Thyroid gland (tissue), 4 donors: ENCODE measurements at places on chromosomes 2 and 18. TPM values are rescaled to one million over a fixed set of nuclear protein-coding genes. Genes with fewer than 3 reads are reported as not detected.

DNA sequence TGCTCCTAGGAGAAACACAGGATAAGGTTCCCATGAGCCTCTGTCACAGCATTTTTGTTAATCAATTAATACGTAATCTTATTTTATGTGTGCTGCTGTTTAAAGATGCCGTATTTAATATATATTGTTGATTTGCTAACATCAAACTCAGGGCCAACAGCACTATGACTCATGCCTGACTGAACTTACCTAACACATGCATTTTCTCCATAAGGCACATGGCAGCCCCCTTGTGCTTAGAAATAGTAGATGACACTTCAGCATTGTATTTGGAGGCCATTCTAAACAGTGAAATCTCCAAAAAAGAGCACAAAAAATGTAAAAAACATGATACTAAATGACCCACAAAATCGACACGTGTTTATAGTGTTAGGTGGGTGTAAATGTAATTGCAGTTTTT lies 314.8 kb downstream of the MYCN start:
- DNase-seq = no peak

C1GALT1C1L gene
- total RNA-seq = 1.8 TPM

ZNF385B gene
- 2.3 TPM for total RNA-seq

GRCh38 chr2:184780944-184781343 lies 182.6 kb downstream of the ZNF804A start:
- DNase-seq = no peak

DNA sequence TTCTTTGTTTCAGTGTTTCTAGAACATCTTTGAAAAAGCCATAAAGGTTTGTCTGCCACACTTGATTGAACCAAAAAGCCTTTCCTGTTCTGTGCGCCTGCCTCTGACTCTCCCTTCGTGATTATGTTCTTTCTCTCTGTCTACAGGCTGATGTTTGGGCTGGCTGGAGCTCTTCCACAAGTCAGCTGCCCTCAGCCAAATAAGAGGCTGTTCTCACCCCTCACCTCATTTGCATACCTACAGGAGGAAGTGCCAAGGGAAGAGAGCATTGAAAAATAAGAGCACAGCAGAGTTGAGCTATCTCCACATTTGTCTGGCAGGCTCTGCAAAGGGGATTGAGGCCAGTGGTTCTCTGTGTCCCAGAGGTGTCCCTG lies 15.8 kb downstream of the INPP5D start:
- DNase-seq = no peak

- no peak for DNase-seq
Measured at GRCh38 chr2:15979759-15980604, 39.6 kb downstream of the MYCN start.

KLHL29 gene
- 3.3 TPM for total RNA-seq

GRCh38 chr2:112829961-112830681 lies 6.5 kb downstream of the IL1B start:
- DNase-seq = no peak

DNA sequence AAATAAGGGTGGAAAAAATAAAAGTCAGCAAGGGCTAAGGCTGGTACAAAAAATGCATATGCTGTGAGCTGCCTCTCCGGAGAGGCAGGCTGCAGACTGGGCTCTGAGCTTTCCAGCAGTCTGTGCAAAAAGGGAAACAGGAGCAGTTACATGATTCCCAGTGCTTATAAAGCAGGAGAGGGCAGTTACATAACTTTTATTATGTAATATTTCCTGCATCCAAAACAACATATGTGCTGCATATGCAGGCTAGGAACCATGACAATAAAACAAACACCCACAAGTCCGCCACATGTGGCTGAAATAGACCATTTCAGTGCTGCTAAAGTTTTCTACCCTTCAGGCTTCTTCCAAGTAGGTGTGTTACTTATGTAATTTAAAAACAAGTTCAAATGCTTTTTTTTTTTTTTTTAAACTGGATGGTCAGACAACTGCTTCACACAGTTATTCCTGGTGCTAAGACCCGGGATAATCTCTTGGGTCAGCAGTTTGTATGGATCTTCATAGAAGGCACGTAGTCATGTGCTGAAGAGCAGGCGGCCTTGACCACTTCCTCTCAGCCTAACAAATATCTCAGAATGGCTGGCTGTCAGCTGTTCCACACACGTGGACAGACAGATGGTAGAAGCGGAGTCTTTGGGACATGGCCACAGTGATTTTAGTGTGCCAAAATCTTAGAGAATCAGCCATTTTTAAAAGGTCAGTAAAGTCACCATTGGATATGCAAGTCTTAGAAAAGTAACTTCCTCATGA lies 43.5 kb downstream of the ARMC9 start:
- DNase-seq = no peak

CXCR4 gene
- total RNA-seq = 16.1 TPM

DNA sequence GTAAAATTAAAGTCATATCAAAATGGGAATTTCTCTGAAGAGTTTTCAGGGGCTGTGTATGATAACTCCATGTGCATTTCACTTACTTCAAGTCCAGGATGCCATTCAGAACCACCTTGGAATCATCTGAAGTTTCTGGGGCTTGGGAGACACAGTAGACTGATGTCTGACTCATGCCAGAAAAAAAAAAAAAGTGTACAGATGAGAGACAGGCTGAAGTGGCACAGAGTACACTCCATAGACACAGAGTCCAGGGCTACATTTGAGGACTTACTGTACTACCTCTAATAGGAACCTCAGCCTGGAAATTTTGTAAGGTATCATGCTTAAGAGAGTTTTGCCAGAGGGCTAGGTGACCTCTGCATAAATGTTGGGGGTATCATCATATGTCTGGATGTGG lies 92.0 kb downstream of the SS18 start:
- DNase-seq = no peak

DNA sequence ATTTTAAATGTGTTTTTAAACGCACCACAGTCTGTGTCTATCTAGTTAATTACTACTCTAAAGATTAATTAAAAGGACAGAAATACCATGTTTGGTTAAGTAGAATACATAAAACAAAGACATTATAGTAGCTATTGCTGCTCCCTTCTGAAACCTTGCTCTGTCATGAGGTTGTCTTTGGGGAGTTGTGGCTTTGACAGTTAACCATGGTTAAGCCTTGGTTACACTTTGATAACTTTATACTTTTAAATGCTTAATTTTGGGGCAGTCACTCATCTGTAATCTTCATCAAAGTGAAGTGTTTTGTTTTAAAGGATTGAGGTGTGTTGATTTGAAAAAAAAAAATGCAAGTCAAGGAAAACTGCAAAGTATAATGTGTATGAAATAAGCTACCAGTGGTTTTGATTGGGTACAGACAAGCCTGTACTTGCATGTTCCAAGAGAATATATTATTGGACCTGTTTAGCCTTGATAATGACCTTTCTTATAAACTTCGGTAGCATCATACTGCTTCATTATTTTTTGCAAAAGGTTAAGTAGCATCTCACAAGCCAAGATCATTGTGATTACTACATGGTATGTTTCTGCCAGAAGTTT lies 29.8 kb upstream of the TBR1 start:
- DNase-seq = no peak

GRCh38 chr18:6109743-6110142 lies 214.4 kb upstream of the TMEM200C start:
- no peak for DNase-seq

CFAP53 gene
- 1.5 TPM for total RNA-seq

GRCh38 chr2:235078914-235079472 lies 127.2 kb downstream of the SH3BP4 start:
- no peak for DNase-seq

DNA sequence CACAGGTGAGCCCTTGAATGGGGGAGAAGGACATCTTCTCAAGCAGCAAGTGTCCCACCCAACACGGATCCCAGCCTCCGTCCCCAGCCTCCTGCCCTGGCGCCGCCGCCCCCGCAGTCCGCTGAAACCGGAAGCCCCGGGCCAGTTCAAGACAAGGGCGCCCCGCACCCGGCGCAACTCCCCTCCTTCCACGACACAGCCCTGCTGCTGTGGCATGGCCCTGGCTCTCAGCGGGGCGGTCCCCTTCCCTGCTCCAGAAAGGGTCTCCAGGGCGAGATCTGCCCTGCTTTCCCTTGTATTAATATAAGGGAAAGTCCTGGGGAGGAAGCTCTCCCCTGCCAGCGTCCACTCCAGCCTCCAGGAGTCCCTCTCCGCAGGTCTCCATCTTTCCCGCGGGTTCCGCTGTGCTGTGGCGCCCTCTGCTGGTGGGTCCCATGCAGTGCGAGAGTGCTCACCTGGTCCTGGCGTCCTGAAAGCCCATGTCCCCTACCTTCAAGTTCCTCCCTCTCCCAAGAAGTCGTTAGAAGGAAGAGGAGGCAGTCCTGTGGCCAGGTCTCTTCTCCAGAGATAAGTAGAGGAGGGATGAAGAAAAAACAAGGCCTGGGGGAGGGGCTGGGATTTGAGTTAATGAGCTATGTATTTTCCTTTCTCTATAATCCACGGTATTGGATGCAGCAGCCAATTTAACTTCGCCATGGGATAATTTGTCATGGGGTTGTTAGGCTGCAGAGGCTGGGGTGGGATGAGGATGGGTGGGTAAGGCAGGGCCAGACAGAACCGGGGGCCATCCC lies 176.0 kb downstream of the SMAD2 start:
- DNase-seq = peak; percentile 48

LAMA3 gene
- total RNA-seq = 9.1 TPM

COL5A2 gene
- total RNA-seq = 10.9 TPM

GRCh38 chr2:174914853-174915760 lies 90.1 kb downstream of the CHN1 start:
- peak; percentile 25 for DNase-seq

GRCh38 chr2:10547663-10548376 lies 99.7 kb upstream of the ODC1 start:
- no peak for DNase-seq

- DNase-seq = peak; percentile 29
Measured at GRCh38 chr2:6080932-6081753, 389.0 kb downstream of the SOX11 start.

DNA sequence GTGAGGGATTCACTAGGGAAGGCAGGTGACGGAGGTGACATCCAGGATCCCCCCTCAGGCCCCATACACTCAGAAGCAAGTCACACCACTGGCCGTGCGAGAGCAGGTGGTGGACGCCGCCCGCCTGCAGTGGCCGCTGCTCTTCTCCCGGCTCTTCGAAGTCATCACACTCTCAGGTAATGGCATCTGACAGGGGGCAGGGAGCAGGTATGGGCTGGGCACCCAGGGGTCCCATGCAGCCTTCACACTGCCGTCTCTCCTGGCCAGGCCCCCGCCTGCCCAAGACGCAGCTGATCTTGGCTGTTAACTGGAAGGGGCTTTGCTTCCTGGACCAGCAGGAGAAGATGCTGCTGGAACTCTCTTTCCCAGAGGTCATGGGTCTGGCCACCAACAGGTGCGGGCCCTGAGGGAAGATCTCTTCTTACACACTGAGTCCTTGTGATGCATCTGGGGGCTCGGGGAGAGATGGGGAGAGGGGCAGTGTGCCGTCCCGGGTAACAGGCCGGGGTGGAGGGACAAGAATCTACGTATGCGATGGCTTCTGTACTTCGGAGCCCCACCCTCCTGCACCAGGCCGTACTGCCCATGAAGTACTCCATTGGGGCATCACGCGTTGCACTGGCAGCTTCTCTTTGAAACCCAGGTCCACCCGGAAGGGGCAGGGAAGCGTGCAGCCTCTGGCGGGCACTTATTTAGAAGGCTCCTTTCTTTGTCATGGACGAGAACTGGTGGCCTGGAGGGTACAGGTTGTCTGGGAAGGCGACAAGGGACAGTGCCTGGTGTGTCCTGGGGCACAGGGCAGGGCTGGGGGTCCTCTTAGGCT lies 18.8 kb upstream of the GPR17 start:
- no peak for DNase-seq

DNA sequence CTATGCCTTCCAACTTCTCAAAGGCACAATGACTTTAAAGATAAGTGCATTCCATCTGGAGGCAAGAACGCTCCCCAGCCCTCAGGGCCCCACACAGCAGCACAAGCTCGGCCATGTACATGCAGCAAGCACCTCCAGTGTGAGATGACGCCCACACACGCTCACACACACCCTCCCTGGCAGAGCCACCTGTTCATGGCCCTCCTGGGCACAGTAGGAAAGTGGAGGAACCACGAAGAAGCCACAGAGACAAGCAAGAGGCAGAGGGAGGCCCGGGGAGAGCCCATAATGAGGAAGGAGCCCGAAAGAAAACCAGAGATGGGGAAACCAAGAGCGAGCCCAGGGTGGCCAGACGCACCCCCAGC lies 21.7 kb downstream of the BIN1 start:
- DNase-seq = peak; percentile 87

DNA sequence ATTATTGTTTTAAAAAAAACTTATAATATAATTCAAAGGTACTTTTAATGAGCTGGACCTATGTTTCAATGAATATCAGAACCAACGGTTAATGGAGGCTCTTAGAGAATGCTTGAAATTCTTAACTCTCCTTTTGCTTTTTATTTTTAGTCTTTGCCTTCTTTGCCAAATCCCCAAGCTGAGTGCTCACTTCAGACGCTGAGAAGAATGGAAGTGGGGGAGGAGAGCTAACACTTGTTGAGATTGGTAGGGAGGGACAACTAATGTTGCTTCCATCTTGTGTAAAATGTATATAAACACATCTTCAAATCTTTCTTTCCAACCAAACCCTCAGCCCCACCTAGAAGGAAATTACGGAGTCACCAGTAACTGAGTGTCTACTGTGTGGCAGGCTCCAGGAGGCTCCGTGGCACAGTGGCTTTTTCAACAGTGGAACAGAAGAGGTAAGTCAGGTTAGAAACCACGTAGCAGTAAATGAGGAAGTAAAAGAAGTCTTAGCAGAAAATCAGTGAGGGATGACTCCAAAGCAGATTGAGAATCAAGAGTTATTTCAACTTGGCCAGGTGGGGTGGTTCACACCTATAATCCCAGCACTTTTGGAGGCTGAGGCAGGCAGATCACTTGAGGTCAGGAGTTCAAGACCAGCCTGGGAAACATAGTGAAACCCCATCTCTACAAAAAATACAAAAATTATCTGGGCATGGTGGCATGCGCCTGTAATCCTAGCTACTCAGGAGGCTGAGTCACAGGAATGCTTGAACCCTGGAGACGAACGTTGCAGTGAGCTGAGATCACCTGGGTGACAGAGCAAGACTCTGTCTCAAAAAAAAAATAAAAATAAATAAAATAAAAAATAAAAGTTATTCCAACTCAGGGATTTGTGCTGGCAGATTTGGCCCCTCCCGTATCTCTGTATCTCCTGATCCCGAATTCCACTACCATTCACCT lies 45.0 kb upstream of the CREB1 start:
- DNase-seq = peak; percentile 52
